Adrenal gland (tissue), 19 donors: ENCODE measurements at places on chromosomes 13 and 19.

DNA sequence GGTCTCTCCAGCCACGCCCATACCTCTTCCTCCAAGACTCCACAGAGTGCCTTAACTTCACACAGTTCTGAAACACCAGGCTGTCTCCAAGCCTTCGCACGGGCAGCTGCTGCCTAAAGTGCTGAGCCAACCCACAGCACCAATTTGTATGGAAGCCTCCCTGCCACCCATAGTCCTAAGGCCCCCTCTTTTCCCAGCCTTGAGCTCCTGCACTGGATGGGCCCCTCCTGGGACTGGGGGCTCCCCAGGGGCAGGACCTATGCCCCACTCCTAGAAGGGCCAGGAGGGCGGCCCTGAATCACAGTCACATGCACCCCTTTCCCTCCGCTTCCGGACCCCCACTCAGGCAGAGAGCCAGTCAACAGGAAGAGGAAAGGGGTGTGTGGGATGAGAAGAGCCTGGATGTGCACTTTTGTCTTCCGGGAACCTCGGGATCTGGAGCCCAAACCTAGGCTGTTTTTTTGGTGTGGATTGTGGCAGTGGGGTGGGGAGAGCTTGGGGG lies 5.1 kb upstream of the FCER2 start:
- no peak for DNase-seq

- DNase-seq = no peak
Measured at GRCh38 chr19:45496349-45496953, 396 bp downstream of the RTN2 start.

- peak; percentile 87 for DNase-seq
Measured at GRCh38 chr19:47511128-47511517, 3.7 kb downstream of the NAPA start.

- peak; percentile 44 for DNase-seq
Measured at GRCh38 chr19:7926727-7927604, 1.0 kb upstream of the CTXN1 start.

DNA sequence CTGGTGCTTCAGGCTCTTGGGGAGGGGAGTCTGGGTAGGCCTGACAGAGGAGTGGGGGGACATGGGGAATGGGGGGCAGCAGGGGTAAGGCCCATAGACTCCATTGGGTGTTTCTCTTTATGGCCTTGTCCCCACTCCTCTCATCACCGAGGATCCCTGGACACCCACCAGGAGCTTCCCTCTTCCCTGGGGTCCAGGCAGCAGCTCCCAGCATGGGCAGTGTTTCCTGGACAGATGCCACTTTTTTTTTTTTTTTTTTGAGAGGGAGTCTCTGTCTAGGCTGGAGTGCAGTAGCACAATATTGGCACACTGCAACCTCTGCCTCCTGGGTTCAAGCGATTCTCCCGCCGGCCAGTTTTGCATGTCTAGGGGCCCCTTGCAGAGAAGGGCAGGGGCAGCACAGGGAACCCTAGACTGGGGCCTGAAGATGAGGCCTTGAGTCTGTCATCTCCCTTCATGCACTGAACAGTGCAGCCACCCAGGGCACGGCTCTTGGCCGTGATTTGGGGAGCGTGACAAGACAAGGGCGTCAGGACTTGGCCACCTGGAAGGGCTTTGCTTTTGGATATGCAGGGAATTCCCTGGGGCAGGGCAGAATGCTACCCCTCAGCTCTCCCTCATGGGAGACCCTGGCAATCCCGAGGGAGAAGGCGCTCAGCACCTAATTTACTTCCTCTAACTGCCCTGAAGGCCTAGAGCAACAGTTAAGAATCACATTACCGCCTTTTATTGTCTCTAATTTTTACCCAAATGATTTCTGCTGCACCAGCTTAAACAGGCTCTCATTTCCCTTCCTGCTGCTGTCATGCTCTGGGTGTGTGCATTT lies 213.9 kb upstream of the ZNF536 start:
- DNase-seq = no peak

DNA sequence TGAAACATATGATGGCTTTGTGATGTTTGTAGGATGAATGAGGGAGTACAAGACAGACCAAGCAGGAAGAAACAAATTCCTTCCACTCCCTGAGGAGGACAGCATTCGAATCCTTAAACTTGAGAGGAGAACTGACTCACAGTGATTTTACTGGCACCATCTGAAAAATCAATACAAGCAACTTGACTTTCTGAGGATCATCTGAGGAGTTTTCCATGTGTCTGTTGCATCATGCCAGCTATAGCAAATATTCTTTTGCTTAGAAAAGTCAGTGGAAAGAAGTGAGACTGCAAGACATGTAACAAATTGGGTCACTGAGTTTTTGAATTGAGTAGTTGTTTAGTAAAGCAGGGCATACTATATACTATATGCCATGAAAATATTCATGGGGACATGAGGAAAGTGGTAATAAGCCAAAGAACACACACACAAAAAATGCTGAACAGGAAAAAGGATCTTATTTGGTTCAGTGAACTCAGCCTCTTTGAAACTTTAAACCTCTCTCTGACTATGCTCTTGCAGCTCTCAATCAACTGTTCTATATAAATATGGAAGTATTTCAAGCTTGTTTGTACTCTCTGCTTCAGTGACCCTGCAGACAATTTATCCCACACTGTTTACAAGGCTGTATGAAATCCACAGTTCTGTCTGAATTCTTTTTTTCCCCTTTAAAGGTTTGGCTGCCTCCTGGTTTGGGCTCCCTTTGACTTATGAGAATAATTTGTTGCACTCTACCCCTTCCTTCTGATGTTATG lies 35.5 kb downstream of the SERTM1 start:
- DNase-seq = no peak

- DNase-seq = no peak
Measured at GRCh38 chr19:38194061-38194701, 29.8 kb downstream of the DPF1 start.

DNA sequence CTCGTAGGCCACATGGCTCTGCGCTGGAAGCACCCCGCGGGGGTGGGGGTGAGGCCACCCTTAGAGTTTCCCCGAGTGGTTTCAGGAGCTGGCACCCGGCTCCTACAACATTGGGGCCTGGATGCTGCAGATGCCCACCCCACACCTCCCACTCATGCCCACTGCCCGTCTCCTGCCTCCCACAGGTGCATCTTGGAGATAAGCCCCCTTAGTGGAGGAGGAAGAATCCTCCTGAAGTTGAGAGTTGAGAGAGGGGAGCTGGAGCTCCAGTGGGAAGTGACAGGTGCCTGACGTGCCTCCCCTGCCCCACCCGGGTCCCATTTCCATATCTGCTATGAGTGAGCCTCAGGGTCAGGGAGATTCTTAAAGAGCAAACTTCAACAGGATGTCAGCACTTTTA lies 341.3 kb downstream of the TEX29 start:
- no peak for DNase-seq

DNA sequence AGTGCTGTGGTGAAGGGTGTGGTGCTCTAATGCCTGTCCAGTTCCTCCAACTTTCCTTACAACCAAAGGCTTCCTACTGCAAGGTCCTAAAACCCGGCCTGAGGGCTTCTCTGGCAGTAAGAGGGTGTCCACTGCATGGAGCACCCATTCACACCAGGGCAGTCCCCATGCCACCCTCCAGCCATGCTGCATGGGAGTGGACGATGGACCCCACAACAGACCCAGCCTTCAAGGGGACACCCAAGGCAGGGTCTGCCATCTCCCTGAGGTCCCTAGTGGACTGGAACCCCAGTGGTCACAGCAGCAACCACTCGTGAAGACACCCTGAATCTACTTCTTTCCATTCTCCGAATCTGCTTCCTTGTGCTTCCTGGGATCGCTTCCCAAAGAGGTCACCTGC lies 117.6 kb upstream of the SOX1 start:
- no peak for DNase-seq

GRCh38 chr19:45468159-45468651 lies 409 bp downstream of the FOSB start:
- DNase-seq = peak; percentile 39

DNA sequence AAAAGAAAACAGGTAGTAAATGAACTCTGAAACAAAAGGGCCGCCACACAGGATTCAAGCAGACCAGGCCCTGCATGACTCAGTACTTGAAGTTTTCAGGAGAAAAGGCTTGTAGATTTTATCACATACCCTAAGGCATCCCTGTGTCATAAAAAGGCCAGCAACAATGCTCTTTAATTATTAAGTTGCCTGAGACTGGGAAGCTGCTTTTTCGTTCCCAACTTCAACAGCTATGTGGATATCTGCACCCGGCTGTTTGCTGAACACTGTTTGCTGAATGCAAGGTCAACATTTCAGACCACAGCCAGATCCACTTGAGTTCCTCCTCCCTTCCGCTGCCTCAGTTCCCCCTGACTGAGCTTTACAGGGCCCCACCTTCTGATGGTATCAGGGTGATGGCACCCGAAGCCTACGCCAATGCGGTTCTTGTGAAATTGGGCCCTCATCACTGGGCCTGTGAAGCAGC lies 6.1 kb upstream of the ECH1 start:
- DNase-seq = no peak

DNA sequence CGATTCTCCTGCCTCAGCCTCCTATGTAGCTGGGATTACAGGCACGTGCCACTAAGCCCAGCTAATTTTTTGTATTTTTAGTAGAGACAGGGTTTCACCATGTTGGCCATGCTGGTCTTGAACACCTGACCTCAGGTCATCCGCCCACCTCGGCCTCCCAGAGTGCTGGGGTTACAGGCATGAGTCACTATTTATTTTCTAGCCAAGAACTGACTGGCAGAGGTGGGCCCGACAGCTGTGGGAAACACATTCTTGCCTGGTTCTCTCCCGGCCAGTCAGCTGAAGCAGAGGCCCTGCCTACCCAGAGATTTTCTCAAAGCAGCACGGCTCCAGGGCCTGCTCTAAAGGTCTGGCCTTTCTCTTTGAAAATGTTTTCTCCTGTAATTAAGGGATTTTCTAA lies 108.0 kb downstream of the KCTD15 start:
- peak; percentile 18 for DNase-seq

GRCh38 chr19:13181747-13182388 lies 31.7 kb downstream of the IER2 start:
- peak; percentile 90 for DNase-seq

- DNase-seq = no peak
Measured at GRCh38 chr19:44374789-44375188, 18.3 kb upstream of the ZNF112 start.

- DNase-seq = no peak
Measured at GRCh38 chr19:6216996-6217751, 62.6 kb downstream of the MLLT1 start.

DNA sequence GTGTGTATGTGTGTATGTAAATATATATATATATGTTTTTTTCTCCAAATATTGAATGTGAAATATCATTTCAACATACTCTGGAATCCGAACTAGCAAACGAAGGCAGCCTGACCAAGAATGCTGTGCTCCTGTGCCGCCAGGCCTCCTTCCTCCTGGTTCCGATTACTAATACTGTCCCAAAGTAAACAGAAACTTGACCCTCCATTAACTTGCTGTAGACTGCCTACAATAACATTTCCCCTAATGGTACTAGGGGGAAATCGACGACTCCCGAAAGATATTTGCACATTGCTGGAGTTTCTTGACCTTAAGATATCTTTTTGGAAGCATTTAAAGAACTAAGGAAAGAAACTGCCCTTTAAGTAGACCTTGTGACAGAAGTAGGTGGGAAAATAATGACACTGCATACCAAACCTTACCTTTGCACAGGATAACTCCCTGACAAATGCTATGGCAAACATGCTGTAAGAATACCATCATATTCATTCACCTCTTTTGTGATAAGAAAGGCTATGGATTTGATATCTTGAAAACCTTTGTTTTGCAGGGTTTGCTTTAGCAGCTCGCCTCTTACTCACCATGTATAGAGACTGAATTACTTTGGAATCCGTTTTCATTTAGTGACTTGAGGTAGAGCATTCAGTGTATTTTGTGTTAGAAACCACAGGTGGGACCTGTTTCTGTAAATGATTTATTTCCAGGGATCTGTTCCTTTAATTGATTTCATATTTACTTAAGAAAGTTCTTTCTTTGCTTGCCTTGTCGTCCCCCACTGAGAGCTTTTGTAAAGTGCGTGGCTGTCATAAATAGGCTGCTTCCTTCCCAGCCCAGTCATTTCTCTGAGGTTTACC lies 80.1 kb downstream of the KLF5 start:
- no peak for DNase-seq

- no peak for DNase-seq
Measured at GRCh38 chr13:70541451-70541850, 433.2 kb upstream of the KLHL1 start.

GRCh38 chr19:52200044-52200443 lies 10.2 kb downstream of the PPP2R1A start:
- no peak for DNase-seq

DNA sequence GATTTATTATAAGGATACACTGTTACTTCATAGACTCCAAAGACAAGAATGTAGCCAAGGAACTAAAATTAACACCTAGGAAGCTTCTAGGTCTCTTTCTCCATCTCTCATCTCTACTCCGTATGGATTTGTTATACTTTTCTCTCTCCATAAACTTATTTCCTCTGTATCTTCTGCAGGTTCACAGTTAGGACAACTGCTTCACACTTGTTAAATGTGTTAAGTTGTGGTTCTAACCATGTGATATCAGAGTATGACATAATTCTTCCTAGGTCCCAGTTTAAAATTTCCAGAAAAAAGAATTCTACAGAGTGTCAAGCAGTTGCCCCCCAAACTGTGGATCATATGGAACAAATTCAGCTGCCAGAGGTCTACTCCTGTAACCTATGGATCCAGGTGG lies 42.3 kb upstream of the GTF2F2 start:
- no peak for DNase-seq
